NCI-H1417 (cell line): ENCODE measurements at places on chromosomes 13 and 19.
A peak's percentile ranks its signal among the peaks of the same experiment; 100 is the strongest.

DNA sequence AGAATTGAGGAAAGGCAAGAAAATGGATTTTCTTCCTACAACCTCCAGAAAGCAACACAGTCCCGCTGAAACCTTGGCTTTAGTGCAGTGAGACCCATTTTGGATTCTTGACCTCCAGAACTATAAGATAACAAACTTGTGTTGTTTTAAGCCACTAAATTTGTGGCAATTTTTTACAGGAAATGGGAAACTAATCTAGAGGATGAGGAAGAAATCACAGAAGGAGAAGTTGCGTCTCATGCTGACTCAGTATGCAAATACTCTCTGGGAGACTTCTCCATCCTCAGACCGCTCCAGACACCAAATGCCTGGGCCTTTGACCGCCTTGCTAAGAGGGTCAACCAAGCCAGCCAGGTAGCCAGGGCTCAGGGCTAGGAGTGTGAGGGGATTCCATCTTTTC lies 13.1 kb upstream of the CEACAM16 start:
- DNase-seq = no peak

GRCh38 chr19:22610121-22610520 lies 24.0 kb upstream of the ZNF492 start:
- no peak for DNase-seq

DNA sequence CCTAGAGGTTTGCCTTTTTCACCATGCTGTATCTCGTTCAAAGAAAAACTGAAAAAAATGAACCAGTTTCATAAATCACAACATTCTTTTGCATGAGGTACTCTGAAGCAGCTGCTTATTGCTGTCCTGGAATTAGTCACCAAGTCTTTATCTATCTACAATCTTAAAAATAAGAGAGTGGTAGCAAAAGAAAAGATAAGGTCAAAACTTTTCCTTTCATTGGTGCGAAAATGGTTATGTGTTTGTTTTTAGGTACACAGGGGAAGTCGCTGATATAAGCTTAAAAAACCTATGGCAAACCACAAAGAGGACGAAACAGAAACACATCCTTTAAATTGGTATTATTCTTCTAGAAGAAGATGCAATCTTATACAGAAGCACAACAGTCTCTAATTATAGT lies 20.7 kb downstream of the OBI1 start:
- no peak for DNase-seq

- no peak for DNase-seq
Observed at GRCh38 chr19:13797870-13798269, 2.6 kb downstream of the ZSWIM4 start.

DNA sequence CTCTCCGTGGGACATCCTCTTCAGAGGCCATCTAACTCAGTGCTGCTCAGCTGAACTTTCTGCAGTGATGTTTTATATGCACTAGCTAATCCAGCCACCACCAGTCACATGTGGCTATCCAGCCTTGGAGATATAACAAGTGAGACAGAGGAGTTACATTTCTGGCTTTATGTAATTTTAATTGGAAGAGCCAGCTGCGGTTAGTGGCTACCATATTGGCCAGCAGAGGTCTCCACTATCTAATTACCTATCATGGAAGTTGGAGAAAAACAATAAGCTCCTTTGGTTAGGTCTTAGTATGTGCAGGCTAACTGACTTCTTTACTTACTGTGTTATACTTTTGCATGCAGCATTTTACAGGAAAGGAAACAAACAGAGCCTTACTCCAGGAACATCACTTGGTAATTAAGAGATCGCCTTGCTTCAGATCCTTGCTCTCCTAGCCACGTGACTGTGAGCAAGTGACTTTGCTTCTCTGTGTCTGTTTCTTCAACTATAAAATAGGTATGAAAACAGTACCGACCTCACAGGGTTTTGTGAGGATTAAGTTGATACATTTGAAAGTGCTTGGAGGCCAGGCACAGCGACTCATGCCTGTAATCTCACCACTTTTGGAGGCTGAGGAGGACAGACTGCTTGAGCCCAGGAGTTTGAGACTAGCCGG lies 1.6 kb upstream of the KLK10 start:
- peak; percentile 74 for DNase-seq

DNA sequence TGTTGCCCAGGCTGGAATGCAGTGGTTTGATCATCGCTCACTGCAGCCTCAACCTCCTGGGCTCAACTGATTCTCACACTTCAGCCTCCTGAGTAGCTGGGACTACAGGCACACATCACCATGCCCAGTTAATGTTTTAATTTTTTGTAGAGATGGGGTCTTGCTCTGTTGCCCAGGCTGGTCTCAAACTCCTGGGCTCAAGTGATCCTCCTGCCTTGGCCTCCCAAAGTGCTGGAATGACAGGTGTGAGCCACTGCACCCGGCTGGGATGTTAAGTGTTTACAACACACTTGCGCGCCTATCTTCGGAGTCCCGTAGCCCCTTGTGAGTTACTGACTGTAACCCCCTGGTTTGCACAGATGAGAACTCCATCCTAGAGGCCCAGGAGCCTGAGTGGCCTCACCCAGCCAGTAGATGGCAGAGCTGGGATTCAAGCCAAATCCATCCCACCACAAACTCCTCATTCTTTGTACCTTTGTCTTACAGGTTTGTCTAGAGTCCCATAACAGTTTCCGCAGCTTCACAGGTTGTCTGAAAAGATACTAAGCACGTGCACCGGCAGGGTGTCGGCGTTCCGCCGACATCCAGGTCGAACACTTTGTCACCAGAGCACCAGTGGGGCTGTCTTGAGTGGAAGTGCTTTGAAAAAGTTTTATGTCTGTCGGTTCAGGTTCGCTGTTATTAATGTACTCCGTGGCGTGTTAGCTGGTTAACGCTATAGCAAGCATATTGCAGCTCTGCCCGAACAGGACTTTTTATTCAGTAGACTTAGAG lies 14.7 kb downstream of the MAG start:
- DNase-seq = peak; percentile 26
